ENCODE measurements at places on chromosomes 3 and 15. TPM values are rescaled to one million over a fixed set of nuclear protein-coding genes. Genes with fewer than 3 reads are reported as not detected.
A peak's percentile ranks its signal among the peaks of the same experiment; 100 is the strongest.

- DNase-seq = no peak
These were observed 129.7 kb downstream of the TJP1 start for GRCh38 chr15:29692527-29692926.

GRCh38 chr3:30864132-30864531 lies 30.3 kb downstream of the GADL1 start:
- no peak for DNase-seq

DNA sequence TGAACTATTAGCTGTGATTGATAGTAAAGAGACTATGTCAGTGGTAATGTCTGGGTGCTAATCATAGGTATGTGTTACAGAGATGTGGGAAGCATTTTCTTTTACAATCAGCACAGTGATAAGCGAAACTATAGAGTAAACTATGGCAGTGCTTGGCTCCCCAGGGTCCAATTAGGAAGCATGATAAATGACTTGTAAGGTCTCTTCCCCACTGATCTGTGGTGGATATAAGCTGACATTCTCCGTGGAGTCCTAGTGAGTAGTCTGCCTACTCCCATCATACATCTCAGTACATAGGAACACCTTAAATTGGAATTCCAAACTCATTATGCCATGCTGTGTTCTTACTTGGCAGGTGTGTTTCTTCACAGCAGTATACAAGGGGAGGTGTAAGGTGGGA lies 204.2 kb downstream of the GAP43 start:
- DNase-seq = no peak

The UROC1 gene
- total RNA-seq = 0.03 TPM

The TRH gene
- not detected for total RNA-seq

The DUOXA2 gene
- total RNA-seq = not detected

DNA sequence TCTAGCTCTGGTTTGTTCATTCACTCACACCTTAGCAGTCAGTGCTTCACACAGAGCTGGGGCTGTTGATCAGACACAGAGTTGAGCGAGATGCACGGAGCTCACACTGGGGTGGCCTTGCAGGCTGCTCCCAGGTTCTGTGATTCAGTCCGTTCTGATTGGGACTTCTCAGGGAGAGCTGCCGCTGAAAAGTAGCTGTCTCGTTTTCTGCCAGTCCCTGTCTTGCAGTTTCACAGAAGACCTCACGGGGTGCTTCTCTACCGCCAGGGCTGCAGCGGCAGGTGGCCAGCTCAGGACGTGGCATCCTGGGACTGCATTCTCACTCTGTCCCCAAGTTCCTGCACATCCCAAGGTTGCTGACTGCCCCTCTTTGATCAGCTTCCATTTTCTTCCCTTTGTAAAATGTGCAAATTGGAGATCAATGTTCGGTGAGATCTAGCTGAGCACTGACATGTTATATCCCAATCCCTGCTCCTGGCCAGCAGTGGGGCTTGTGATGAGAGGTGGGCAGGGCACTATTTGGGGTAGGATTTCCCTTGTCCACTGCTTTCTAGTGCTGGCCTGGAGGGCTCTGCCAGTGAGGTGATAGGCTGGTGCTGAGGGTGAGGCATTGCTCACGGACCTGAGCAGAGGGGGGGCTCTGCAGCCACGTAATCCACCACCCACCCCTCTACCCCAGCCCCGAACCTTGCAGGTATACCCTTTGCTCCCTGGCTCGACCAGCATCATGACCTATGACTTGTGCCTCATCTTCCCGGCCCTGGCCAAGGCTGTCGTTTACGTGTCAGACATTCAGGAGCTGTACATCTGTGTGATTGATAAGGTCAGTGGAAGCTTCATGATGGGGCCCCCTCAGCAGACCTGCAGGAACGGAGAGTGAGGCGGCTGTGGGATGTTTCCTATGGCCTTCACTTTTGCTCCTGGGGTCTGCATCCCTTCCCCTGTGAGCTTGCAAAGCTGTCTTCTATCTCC lies 5.3 kb upstream of the TXNRD3 start:
- DNase-seq = peak; percentile 30

GRCh38 chr15:39025321-39025720 lies 460.7 kb upstream of the RASGRP1 start:
- no peak for DNase-seq

GRCh38 chr15:96612917-96613316 lies 282.4 kb downstream of the NR2F2 start:
- no peak for DNase-seq

DNA sequence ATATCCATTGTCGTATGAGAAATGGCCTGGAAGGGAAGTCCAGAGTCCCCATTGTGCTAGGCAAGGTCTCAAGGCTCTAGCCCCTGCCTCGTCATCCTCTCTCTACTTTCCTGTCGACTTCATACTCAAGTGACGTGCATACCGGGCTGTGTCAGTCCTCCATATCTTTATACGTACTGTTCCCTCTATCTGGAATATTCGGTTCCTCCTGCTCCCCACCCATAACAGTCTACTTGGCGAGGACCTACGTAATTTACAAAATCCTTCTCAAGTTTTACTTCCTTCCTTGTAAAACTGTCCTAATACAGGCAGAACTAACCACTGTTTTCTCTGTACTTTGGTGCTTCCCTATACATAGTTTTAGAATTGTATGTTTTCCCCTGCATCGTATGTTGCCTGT lies 2.2 kb upstream of the ALPK3 start:
- DNase-seq = no peak

DNA sequence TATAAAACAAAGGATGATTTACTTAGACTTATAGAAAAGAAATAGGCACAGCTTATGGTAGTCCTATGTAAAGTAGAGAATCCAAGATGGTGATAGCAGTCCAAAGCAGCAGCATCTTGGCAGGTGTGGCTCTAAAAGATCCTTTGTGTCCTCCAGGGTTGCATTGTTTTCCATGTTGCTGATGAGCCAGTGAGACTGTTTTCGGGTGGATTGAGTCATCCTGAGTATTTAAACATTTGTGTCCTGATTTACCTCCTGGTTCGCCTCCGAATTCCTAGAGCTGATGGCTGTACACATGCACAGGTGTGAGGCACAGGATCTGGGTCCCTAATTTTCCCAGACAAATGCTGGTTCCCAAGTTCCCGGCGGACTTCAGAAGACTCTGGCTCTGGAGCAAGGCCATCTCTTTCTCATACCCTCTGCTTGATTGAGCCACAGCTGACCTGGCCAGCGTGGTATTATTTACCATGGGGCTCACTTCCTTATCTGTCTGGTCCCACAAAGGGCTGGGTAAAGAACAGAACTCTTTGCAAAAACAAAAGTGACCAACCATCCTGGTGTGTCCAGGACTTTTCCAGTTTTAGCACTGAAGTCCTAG lies 51.0 kb downstream of the ARNT2 start:
- no peak for DNase-seq

DNA sequence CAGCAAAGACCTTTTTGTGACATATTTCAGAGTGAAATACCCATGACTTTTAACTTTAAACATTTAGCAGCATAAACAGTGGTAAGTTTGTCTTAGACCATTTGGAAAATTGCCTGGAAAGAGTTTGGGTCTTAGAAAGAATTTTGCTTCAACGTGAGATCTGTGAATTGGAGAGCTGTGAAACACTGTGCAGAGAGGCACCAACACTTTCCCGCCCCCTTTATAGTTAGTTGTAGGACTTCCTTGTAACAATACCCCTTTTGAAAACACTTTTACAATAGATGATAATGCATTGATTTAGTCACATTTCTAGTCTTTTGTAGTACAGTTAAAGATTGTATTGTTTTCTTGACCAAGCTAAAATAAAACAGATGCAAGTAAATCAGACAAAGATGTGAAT lies 43.5 kb upstream of the MBNL1 start:
- no peak for DNase-seq

The ARNT2 gene
- total RNA-seq = 3.7 TPM

DNA sequence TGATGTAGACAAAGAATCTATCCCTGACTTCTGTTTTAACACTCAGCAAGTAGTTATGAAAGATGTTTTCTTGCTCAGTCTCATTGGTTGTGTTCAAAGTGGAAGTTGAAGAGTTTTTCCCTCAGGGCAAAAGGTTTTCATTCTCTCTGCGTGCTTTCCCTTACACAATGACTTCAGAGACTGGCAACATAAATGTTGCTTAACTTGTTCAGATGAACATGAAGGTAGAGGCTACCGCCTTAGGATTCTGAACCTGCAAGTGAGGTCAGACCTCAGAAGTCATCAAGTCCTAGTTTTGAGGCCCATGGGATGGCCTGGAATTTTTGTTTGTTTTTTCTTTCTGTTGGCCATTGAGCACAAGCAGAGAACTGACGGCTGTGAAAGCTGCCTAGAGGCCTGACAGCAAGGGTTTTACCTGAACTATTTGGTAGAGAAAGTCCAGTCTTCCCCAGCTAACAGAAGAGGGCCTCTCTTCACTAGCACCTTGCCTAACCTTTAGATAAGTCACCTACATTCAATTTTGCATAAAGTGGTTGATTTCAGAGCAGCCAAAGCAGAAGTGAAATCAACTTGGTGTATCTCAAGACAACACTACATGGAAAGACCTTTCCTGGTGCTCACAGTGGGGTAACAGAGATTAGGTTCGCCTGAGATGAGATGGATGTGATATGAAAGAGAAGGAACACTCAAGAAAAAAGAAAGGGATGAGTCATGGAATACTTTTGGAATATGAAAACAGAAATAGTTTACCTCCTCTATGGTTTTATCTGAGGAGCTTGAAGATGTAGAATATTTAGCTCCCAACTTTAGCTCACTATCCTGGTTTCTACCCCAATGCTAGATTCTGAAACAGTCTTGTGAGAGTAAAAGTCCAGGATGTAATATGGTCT lies 53.6 kb upstream of the AP4E1 start:
- DNase-seq = no peak

The UBAP1L gene
- 0.37 TPM for total RNA-seq

The GOLGA6B gene
- total RNA-seq = 0.18 TPM

All from HT1080 (cell line).